ENCODE measurements at places on chromosomes 2 and 18.

DNA sequence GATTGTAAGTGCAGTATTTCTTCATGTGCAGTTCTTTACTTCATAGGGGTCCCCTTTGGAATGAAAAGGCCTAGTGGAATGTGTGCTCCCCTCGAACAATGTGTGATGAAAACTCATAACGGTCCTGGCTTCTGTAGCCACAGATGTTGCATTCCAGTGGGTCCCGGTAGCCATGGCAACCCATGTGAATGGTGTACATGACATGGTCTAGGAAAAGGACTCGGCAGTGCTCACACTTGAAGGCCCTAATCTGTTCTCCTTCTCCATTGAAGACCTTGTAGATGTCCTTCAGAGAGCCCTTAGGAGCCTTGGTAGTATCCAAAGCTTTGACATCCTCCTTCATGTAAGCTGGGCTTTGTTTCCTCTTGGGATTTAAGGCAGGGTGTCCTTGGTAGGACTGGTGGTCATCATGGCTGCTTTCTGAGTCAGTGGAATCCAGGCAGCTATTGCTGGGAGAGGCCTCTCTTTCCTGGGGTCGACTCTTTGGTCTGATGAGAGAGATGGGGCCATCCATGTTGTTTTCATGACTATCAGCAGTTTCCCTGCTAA is 144.0 kb downstream of the IKZF2 start:
- no peak for DNase-seq

- DNase-seq, result no peak
Measured at GRCh38 chr2:75466708-75467311, 93.9 kb downstream of the EVA1A start.

DNA sequence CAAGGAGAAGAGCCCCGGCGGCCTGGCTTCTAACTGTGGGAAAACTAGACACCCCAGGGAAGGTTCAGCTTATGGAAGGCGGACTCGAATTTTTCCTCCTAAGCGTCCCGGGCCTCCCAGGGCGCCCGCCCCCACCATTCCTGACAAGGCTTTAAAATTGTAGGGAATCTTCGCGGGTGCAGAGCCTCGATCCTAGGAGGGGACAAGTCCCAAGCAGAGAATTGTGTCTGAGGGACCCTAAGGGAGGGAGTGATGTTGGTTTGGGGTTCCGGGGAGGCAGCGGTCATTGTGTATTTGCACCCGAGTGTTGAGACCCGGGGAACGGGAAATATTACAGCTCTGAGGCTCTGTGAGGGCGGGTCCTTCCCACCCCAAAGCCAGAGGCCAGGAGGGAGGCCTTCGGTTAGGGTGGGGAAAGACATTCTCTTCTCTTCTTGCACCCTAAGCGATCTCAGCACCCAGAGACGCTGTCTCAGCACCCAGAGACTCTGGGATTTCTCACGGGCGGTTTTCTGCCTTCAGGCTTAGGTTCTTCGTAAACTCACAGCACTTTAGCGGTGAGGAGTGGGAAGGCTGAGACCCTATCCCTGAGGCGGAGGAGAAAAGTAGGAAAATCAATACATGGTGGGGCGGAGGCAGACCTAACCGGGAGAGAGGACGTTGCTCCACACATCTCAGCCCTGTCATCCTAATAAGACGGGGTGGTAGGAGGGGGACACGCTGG is 7.6 kb downstream of the OSR1 start:
- no peak for DNase-seq

DNA sequence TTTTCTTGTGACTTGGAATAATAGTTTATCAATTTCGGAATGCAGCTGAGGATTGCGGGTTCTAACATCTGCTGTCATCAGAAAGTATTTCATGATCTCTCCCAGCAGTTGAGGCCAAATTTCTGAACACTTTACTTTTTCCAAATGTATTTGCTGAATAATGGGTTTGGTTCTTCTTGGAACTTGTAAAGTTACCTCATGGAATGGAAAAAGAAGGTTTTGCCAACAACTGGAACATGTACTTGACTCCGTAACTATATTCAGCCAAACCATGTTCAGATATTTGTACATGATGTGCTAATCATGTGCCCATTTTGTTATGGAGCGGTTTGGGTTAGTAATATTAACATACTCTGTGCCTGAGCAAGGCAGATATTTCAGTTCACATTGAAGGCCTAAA is 119.6 kb downstream of the LCLAT1 start:
- no peak for DNase-seq

DNA sequence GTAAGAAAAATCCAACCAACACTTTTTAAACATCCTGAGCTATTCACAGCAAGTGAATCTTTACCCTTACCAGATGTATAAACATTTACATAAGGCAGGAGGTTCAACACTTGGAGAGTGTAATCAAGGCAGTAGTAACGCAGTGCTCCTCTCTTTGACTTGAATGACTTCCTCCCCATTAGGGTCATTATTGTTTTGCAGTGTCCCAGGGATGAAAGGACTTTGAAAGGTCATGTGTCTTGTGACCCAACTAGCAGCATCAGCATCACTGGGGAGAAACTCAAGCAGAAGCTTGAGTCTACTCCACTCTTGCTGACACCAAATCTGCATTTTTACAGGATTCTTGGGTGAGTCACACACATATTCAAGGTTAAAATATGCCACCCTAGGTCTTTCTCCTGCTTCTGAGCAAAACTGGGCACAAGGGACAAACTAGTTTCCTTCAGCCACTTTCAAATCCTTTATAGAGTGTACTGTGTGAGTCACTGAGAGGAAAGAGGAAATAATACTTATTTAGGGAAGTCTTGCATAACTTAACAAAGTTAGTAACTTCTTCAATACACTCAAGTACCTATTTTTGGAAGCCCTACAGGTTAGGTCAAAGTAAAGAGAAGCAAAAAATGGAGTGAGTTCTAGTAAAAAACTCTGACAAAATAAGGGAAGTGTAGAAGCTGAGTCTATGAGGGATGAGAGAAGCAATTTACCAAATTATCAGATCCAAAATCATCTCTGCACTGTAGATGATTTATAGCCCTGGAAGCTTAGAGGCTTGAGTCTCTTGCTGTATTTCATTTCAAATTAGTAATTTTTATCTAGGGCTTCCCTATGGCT is 51.0 kb upstream of the EML4 start:
- no peak for DNase-seq

GRCh38 chr2:6159606-6160005 is 467.4 kb downstream of the SOX11 start:
- DNase-seq, result no peak

- no peak for DNase-seq
Measured at GRCh38 chr2:215746887-215747615, 266.3 kb downstream of the MREG start.

GRCh38 chr2:129170570-129170969 is 808.9 kb upstream of the RAB6C start:
- DNase-seq, result no peak

- DNase-seq, result no peak
Measured at GRCh38 chr2:134522496-134523455, 196.0 kb downstream of the TMEM163 start.

- DNase-seq, result no peak
Measured at GRCh38 chr18:12839057-12839525, 44.9 kb downstream of the PTPN2 start.

DNA sequence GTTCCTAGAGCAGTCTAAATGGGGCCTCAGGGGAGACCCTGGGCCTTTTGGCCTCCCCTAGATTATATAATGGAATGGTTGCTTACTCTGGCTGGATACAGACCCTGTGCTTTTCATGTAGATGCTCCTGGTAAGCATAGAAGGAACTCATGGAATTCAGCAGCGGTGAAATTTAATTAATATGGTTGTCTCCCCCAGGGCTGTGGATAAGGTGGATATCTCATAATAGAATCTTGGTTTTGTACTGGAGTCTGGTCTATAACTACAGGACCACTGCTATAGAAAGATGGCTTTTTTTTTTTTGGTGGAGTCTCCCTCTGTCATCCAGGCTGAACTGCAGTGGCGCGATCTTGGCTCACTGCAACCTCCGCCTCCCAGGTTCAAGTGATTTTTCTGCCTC is 84.5 kb downstream of the HRH4 start:
- DNase-seq, result no peak

DNA sequence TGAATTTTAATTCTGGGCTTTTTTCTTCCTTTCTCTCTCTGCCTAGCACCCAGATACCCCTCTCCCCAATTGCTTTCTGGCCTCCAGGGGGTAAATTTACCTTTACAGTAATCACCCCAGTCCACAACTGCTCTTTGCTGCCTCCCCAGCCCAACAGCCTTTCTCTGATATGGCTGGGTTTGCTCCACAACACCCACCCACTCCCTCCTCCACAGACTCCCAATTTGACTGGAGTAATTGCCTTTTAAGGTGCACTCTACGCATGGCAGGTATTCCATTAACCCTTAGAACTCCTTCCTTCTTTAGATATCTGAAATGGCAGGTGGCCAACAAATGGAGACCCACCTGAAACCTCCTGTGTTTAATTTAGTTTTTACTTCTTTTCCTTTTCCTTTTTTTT is 3.6 kb downstream of the CELF4 start:
- DNase-seq, result no peak

DNA sequence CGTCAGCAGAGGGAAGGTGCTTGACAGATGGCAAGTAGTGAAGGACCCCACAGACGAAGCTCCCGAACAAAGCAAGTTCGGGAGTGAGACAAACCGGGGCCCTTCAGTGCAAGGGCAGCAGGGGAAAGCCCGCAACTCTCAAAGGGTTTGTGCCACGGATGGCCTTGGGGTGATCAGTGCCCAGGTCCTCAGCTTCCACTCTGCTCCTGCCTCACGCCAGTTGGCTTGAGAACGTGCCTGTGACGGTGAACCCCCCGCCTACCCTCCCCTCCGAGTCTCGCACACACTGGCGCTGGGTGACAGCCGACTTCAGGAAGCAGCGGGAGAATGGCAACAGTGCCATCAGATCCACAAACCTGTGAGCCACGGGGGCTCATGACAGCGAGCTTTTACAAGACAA is 56.8 kb upstream of the SALL3 start:
- no peak for DNase-seq

DNA sequence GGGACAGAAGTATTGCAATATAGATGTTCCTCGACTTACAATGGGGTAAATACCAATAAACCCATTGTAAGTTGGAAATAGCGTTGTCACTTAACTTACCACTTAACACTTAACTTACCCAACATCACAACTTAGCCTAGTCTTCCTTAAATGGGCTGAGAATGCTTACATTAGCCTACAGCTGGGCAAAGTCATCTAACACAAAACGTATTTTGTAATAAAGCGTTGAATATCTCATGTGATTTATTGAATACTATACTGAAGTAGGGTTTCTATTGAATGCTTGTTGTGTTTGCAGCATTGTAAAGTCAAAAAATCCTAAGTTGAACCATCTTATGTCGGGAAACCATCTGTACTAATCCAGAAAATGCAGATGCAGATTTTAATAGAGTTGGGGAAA is 23.6 kb downstream of the IL1R2 start:
- no peak for DNase-seq

GRCh38 chr2:102278720-102279390 is 32.5 kb upstream of the IL1RL1 start:
- no peak for DNase-seq

DNA sequence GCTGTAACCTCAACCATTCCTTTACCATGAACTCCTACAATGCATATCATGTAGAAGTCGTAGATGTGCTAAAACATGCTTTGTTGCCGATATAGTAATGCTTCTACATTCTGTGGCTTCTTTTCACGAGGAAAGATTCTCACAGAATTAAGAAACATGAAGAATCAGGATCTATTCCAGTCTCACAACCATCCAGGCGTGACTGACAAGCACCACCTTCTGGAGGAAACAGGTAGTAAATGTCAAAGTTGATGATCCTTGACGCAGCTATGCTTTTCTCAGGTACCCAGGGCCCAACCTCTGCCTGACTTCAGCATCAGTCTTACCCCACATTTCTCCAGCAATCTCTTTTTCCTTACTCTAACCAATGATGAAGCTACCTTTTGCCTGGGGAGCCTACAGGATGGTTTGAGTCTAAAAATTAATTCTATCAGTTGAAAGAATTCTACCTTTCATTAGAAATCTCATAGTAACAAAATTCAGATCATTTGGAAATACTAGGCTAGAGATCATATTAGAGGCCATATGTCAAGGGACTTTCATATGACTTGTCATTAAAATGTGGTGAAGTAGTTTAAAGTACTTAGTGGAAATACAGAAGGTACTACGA is 123.3 kb upstream of the RND3 start:
- DNase-seq, result no peak

DNA sequence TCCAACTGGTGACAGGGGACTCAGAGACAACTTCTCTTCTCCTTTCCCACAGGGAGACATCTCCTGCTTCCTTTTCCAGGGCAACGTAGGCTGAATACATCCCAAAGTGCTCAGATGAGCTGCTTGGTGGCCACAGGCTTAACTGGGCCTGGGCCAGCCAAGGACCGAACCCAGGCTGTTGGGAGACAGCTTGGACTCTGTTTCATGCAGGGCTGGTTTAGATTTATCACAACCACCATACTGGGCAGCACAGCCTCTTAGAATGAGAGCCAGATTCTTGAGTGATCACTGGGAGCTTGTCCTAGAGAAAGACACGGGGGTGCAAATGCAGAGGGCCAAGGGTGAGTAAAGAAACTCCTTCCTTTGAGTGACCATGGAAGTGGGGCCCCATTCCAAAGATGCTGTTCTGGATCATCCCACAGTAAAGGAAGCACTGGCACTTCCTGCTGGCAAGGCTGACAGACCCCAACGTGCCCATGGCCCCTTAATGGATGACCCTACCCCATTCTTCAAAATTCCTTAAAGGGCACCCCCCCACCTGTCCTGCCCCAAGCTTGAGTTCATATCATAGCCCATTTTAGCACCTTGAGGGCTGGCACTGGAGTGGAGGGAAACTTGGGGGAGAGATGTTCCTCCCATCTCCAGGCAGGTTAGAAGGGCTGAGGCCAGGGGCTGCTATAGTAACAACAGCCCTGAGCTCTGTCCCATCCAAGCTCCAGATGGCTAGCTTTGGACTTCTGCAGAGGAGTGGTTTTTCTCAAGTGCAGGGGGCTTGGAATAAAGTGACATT is 84.1 kb downstream of the CAPN13 start:
- no peak for DNase-seq

- no peak for DNase-seq
Measured at GRCh38 chr2:10700078-10700803, 10.5 kb upstream of the NOL10 start.

- DNase-seq, result no peak
Measured at GRCh38 chr2:217918308-217919024, 84.3 kb downstream of the TNS1 start.

DNA sequence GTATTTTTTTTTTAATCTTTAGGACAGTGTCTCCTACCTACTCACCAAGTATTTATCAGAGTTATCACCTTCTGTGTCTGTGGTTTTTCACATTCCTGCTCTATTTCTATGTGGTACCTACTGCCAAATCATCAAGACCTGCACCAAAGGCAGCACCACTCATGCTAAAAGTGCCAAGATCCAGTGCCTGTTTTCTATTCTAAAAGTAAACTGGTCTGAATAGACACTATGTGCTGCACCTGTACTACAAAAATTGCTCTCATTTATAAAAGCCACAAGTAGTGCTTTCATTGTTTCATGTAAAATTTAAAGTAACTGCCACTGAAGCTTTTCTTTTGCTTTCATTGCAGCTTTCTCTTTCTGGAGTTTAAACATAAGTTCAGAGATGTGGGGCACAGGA is 103.9 kb upstream of the GULP1 start:
- no peak for DNase-seq

GRCh38 chr18:62179213-62179612 is 7.6 kb downstream of the PIGN start:
- no peak for DNase-seq

Data from putamen (tissue), 1 donor.